ENCODE measurements at places on chromosomes 12 and 14.

- no peak for DNase-seq
Measured at GRCh38 chr12:6205144-6205539, 4.9 kb downstream of the CD9 start.

GRCh38 chr12:89081719-89082369 is 270.5 kb downstream of the DUSP6 start:
- DNase-seq: no peak

GRCh38 chr14:58563978-58564377 is 73.8 kb upstream of the DACT1 start:
- no peak for DNase-seq

GRCh38 chr12:26884765-26885576 is 52.0 kb upstream of the ITPR2 start:
- DNase-seq: peak; percentile 88

DNA sequence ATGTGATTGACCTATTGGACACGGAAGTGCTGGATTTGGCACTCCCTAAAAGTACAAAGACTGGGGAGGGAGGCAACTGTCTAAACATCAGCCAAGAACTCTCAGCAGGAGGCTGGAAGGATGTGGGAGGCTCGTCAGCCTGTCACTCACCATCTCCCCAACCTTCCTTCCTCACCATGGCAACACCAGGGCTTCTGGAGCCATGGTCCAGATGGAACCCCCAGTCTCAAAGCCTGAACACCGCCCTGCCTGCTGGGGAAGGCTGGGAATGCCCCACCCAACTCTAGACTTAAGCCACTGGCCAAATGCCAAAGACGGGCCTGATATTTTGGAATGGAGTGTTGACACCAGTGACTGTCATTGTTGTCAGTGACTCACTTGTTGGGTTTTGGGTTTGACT is 55.3 kb downstream of the GALNT16 start:
- no peak for DNase-seq

DNA sequence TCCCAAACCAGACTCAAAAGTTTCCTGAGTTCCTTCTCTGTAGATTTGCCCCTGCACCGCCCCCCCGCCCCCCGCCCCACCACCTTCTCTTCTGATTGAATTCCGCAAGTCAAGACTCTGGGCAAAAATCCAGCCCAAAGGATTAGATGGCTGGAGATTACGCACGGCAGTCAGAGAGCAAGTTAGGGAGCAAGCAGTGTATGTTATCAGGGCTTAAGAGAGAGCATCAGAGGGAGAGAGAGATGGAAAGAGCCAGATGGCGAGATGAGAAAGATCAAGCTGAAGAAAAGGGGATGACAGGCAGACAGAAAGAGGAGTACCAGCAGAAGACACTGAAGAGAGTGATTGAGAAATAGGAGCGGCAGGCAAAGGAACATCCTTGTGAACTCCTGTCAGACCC is 13.9 kb upstream of the ANKRD33 start:
- DNase-seq: no peak

Data from CD4-positive, alpha-beta T cell treated with Interleukin-17A for 4 hours (primary cell).